ENCODE measurements at places on chromosomes 3 and 15.

GRCh38 chr15:48177383-48177765 is 721 bp downstream of the MYEF2 start:
- no peak for DNase-seq

- DNase-seq: no peak
Measured at GRCh38 chr15:75930866-75931265, 27.2 kb downstream of the FBXO22 start.

GRCh38 chr15:59069430-59069829 is 35.5 kb upstream of the CCNB2 start:
- DNase-seq: no peak

DNA sequence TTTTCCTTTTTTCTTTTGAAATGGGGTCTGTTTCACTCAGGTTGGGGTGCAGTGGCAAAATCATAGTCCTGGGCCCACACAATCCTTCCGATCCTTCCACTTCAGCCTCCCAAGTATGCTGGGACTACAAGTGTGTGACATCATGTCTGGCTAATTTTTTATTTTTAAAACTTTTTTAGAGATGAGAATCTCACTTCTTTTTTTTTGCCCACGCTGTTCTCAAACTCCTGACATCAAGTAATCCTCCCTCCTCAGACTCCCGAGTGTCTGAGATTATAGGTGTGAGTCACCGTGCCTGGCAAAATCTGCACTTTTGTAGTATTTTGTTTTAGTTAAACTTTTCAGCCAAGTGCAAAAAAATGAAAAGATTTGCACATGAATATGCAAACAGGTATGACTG is 171.0 kb downstream of the FNDC3B start:
- no peak for DNase-seq

- DNase-seq: no peak
Measured at GRCh38 chr3:10142707-10143560, 1.4 kb downstream of the VHL start.

- no peak for DNase-seq
Measured at GRCh38 chr3:71247221-71247957, 336.1 kb downstream of the FOXP1 start.

- DNase-seq: no peak
Measured at GRCh38 chr3:21055015-21055414, 696.0 kb downstream of the ZNF385D start.

DNA sequence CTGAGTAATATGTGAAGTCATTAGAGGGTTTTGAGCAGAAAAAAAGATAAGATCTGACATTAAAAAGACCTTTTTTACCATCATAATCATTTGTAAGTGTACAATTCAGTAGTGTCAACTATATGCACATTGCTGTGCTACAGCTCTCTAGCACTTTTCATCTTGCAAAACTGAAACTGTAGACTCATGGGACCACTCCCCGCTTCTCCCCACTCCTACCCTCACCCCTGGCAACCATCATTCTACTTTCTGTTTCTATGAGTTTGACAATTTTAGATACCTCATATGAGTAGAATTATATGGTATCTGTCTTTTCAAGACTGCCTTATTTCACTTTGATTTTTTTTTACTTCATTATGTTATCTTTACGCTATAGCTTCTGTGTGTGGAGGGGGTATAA is 112.8 kb downstream of the NSUN3 start:
- DNase-seq: no peak
